Fibroblast of upper back skin (primary cell): ENCODE measurements at places on chromosomes 5 and 9.

DNA sequence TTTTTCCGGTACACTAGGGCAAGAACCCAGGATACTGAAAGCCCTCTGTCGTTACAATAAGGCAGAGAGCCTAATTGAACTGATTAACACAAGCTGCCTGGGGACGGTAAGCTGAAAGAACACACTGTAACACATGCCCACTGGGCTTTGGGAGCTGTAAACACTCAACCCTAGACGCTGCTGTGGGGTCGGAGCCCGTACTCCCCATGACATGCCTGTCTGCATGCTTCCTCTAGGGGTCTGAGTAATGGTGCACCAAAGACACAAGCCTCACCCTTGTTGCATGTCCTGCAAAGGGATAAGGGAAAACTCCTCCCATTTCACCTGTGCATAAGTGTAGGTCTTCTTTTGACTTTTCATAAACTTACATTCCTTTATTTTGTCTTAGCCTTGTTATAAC is 194.0 kb downstream of the FBXL7 start:
- no peak for DNase-seq

GRCh38 chr5:59152701-59153245 is 569.9 kb downstream of the RAB3C start:
- no peak for DNase-seq

DNA sequence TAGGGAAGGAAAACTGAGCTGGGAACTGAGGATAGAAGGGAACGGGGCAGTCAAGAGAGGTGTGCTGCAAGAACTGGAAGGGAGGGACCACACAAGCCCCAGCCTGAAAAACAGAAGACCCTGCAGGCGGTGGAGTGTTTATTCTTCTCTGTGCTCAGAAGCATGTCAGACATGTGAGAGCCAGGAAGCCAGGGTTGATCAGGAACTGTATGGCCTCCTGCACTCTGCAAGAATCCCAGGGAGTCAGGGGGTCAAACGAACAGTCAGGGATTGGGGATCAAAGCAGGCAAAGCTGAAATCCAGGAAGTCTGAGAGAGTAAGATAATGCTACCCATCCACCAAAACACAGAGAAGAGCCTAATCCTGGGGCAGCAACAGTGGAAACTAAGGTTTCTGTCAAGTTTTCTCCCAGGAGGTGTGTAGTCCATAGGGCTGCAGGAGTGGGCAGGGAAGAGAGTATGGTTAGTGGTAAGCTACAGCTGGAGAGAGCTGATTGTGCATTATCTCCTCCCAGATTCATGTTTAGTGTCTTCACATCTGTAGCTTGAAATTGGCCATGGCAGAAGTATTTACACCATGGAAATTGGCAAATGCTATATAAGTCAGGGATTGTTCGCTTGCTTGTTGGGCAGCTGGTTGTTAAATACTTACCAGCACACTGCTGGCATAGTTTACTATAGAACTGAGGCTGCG is 115.4 kb upstream of the SLC44A1 start:
- DNase-seq: no peak

DNA sequence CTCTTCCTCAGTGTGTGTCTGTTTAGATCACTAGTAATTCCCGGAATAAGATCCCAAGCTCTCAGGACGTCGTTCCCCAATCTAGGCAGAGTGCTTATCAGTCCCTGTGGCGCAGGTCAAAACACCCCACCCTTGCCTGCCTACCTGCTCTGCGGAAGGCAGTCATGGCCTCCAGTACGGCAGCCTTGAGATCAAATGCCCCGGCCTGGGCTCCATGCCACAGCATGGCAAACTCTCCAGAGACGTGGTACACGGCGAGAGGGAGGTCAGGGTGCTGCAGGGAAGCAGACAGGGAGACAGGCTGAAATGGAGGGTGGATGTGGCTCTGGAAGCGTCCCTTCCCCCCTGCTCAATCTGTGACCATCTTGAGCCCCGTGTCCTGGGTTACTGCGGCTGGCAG is 12.0 kb upstream of the HDHD3 start:
- no peak for DNase-seq

- DNase-seq: peak; percentile 73
Observed at GRCh38 chr9:38435521-38435920, 11.3 kb upstream of the IGFBPL1 start.

DNA sequence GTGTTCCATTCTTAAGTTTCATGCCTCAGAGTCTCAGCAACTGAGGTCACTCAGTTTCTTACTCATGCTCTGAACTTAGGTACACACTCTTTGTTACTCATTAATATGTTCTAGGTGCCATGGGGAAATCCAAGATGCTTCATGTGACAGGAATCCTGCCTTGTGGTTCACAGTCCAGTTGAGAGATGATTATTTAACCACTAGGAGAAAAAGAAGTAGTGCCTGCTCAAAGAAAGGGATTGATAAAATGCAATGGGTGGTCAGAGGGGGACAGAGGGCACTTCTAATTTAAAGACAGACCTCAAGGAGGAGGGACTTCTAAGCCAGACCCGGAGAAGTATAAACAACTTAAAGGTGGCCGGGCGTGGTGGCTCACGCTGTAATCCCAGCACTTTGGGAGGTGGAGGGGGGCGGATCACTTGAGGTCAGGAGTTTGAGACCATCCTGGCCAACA is 69.0 kb downstream of the UGCG start:
- peak; percentile 93 for DNase-seq

- DNase-seq: peak; percentile 1
Observed at GRCh38 chr9:121120386-121120785, 45.6 kb downstream of the CNTRL start.

- DNase-seq: peak; percentile 78
Observed at GRCh38 chr9:28212979-28213378, 639.7 kb upstream of the C9orf72 start.

- peak; percentile 40 for DNase-seq
Observed at GRCh38 chr5:39148983-39149534, 70.3 kb downstream of the FYB1 start.

GRCh38 chr5:26802944-26803343 is 235.4 kb downstream of the CDH9 start:
- no peak for DNase-seq

GRCh38 chr9:137694962-137695875 is 76.4 kb downstream of the EHMT1 start:
- DNase-seq: no peak

- DNase-seq: peak; percentile 32
Observed at GRCh38 chr5:137564398-137564961, 65.4 kb upstream of the SPOCK1 start.

- no peak for DNase-seq
Observed at GRCh38 chr5:180067986-180068385, 3.6 kb downstream of the RNF130 start.

DNA sequence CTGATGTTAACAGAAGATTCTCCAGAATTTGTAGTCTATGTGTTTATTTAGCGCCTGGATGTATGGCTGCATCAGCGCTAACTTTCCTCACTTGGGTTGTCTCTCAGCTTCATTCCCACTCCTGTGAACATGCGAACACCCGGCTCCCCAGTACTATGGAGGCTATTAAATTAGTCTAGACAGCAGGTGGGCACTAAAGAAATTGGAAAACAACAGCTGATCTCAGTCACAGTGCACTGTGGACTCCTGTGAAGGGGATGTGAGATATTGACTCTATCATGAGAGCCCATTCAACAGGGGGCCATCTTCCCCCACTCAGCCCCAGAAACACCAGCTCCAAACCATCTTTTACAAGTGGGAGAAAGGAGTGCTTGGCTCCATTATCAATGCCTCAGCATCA is 471.0 kb downstream of the KDM4C start:
- DNase-seq: no peak

DNA sequence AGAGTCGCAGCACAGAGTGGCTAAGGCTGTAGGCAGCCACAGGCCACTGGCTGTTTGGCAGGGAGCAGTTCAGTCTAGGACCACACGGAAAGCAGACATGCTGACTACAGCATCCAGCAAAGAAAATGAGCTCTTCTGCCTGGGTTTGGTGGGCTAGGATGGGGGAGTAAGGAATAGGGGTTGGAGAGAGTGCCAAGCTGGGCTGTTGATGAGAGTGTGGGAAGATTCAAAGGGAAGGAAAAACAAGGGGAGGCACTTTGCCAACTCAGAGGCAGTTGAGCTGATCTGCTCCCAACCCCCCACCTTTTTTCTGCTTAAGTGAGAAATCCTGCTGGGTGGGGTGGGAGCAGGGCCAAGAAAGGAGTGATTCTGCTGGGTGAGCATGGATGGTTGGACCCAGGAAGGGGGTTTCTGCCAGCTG is 35.9 kb downstream of the SVEP1 start:
- peak; percentile 63 for DNase-seq

GRCh38 chr5:37847978-37848425 is 8.2 kb upstream of the GDNF start:
- peak; percentile 65 for DNase-seq

DNA sequence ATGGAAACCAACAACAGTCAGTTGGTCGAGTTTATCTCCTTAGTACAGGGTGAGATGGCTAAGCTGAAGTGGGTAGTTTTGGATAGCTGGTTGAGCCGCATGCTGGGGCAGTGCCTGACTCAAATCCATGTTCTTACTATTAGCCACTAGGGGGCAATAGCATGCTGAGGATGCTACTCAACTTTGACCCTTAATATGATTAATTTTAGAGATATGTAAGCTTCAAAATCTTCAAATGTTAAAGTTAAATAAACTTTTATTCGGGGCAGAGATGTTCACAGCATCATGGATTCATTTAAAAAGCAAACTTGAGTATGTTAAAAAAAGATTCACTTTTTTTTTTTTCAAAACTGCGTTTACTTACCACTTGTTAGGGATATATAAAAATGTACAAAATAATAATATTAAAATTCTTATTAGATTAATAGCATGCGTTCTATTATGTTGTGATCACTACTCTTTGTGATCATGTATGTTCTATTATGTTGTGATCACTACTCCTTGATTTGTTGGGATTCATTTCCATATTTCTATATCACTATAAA is 57.0 kb downstream of the C9orf153 start:
- DNase-seq: peak; percentile 55

- DNase-seq: peak; percentile 46
Observed at GRCh38 chr5:78755822-78756429, 107.4 kb upstream of the LHFPL2 start.

- DNase-seq: peak; percentile 69
Observed at GRCh38 chr5:132012371-132013005, 1.0 kb upstream of the ACSL6 start.

- no peak for DNase-seq
Observed at GRCh38 chr9:96033896-96034295, 158.4 kb downstream of the ERCC6L2 start.

GRCh38 chr5:123107343-123108244 is 18.6 kb downstream of the PRDM6 start:
- no peak for DNase-seq

- peak; percentile 9 for DNase-seq
Observed at GRCh38 chr9:91417602-91418214, 5.9 kb downstream of the NFIL3 start.

DNA sequence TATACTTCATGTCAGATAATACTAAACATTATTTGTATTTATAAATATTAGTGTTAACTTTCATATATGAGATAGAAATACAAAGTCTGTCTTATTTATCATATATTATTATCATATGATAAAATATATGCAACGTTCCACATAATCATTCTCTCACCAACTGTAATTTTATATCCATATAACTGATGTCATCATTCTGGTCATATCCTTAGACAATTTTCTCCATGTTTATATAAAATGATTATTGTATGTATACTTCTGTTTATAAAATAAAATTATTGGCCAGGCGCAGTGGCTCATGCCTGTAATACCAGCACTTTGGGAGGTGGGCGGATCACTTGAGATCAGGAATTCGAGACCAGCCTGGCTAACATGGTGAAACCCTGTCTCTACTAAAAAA is 2007.1 kb downstream of the EFNA5 start:
- DNase-seq: no peak

- DNase-seq: no peak
Observed at GRCh38 chr5:132770476-132771159, 6.4 kb downstream of the SEPTIN8 start.

DNA sequence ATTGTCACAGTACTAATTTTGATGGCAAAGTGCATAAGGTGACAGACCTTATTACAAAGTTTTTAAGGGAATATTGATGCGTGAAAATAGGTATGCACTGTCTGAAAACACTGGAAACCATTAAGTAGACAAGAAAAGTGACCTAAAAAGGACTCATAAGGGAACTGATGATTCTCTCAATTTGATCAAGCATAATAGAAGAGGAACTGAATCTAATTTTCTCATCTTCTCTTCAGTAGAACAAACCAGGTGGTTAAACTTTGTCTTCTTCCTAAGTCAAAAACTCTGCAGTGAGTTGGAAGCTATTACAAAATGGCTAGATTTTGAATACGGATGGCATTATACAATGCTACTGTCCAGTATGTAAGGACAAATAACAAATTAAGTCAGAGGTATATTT is 53.4 kb downstream of the RNF145 start:
- DNase-seq: no peak

- DNase-seq: peak; percentile 72
Observed at GRCh38 chr5:109410389-109411148, 795 bp upstream of the PJA2 start.

DNA sequence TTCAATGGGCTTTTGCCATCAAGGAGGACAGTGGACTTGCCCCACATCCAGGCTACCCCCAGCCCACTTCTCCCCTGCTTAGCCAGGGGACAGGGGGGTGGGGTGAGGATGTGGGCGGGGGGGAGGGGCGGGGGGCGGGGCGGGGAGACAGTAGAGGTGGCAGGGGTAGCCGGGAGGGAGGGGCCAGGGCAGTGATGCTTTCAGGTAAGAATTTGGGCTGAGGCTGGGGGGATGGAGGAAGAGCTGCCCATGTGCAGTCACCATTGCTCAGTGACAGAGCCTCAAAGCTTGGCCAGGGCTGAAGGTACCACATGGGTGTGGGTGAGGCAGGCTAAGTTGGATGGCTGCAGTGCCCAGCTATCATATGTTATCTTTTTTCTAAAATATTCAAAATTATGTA is 40.7 kb upstream of the HNRNPA0 start:
- no peak for DNase-seq

DNA sequence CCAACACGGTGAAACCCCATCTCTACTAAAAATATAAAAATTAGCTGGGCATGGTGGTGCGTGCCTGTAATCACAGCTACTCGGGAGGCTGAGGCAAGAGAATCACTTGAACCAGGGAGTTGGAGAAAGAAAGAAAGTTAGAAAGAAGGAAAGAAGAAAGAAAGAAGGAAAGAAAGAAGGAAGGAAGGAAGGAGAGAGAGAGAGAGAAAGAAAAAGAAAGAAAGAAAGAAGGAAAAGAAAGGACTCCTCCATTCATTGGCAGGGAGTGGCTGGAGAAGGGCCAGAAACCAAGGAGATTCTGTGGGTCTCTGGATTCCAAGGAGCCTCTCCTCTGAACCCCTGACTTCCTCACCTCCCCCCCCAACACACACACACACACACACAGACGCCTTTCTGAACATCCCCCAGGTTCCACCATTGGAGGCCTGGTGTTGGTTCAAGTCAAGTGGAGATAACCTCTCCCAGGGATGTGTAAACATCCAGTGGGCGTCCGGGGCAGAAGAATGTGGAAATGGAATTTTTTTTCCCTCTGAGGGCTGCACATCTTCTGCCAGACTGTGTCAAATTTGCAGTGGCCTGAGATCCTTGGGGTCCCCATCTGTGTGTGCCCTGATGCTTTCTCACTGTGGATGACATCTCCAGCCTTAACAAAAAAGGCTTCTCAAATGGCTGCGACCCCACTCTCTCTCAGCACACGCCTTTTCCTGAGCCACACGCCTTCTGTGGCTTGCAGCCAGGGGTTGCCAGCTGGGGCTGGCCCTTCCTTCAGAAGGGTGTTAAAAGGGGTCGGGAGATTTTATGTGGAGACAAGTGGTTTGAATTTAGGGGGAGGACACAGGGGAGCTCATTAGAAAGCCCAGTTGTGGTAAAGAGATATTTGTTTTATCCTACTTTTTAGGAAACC is 109.3 kb upstream of the HAND1 start:
- no peak for DNase-seq
